ENCODE measurements at places on chromosomes 2 and 18.

DNA sequence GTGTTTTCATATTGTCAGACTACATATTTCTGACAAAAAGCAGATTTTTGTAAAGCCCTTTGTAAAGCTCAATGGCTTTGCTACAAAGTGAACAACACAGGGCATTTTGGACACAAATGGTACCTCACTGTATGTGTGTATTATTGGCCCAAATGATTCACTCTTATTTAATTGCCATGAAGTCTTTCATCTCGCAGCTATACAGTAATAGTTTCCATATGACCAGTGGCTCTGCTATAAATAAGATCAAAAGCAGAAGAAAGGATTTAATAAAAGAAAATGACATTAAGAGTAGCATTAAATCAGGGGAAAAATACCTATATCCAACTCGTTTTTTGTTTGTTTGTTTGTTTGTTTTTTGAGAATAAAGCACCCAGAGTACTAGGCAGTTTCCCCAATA lies 284.0 kb upstream of the CCDC68 start:
- DNase-seq, result no peak

DNA sequence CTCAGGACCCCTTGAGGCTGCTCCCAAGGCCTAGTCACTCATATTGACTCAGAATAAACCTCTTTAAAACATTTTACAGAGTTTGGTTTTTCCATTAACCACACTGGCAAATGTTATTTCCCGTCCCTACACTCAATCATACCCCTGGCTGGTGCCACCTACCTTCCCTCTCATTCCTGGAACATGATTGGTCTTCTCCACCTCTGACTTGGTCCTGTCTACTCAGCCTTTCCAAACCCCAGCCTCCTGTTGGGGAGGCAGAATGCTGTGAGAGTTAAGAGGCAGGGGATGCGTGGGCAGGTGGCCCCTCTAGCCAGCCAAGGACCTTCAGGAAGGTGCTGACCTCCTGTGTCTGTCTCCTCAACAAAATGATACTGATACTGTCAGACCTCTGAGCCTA lies 149.3 kb downstream of the CABLES1 start:
- DNase-seq, result no peak

DNA sequence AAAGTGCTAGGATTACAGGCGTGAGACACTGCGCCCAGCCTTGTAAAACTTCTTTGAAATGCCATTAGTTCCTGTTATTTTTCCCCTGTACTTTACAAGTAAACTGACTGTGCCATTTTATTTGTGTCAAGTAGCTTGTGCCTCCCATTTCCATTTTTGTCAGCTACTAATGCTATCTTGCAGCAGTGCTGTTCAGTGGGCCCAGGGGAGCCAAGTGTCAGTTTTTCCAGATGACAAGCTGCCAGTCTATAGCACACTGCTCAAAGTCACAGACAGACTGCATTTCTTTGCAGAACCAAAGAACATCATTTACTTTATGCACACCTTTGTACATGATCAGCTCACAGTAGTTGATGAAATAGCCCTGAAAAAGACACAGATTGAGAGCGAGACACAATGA lies 901.3 kb upstream of the CDH2 start:
- no peak for DNase-seq

- no peak for DNase-seq
Observed at GRCh38 chr2:84989422-84989821, 18.5 kb downstream of the KCMF1 start.

- DNase-seq, result peak; percentile 82
Observed at GRCh38 chr18:48455555-48456478, 46.6 kb upstream of the ZBTB7C start.

DNA sequence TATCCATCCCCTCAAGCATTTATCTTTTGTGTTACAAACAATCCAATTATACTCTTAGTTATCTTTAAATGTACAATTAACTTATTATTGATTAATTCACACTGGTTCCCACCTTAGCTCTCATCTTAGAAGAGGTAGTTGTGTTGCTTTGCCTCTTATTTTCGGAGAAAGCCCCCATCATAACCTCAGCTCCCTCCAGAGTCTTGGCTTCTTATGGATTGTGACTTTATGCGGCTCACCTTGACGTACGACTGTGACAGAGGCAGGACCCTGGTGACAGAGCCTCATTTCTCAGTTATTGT lies 132.9 kb downstream of the SPTBN1 start:
- no peak for DNase-seq

DNA sequence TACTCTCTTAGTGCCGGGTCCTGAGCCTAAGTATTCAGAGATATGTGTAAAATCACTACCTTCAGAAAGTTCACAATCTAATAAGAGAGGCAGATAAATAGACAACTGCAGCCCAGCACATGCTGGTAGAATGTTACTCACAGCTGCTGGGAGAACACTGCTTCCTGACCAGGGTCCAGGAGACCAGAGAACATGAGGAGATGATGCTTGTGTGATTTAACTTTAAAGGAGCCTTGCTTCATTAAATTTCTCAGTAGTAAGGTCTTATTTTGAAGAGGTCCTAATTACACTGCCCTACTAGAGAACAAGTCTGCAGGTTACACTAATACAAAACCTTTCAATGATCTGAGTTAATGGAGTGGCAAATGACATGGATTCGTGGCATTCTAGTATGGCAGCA lies 209.9 kb upstream of the TRIB2 start:
- DNase-seq, result no peak

GRCh38 chr2:46887028-46887885 lies 28.3 kb downstream of the MCFD2 start:
- DNase-seq, result no peak

DNA sequence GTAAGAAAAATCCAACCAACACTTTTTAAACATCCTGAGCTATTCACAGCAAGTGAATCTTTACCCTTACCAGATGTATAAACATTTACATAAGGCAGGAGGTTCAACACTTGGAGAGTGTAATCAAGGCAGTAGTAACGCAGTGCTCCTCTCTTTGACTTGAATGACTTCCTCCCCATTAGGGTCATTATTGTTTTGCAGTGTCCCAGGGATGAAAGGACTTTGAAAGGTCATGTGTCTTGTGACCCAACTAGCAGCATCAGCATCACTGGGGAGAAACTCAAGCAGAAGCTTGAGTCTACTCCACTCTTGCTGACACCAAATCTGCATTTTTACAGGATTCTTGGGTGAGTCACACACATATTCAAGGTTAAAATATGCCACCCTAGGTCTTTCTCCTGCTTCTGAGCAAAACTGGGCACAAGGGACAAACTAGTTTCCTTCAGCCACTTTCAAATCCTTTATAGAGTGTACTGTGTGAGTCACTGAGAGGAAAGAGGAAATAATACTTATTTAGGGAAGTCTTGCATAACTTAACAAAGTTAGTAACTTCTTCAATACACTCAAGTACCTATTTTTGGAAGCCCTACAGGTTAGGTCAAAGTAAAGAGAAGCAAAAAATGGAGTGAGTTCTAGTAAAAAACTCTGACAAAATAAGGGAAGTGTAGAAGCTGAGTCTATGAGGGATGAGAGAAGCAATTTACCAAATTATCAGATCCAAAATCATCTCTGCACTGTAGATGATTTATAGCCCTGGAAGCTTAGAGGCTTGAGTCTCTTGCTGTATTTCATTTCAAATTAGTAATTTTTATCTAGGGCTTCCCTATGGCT lies 51.0 kb upstream of the EML4 start:
- DNase-seq, result no peak

DNA sequence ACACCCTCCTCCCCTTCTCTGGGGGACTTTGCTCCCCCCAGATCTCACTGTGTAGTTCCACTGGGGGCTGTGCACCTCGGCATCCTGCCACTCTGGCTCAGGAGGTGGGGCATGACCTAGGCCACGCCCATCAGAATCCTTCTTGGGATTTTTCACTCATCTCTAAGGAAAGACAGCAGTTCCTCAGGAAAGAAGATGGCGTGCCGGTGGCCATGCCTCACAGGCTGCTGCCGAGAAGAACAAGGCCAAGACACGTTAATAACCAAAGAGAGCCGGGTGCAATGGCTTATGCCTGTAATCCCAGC lies 3.2 kb downstream of the NMUR1 start:
- no peak for DNase-seq

- no peak for DNase-seq
Observed at GRCh38 chr18:72041313-72042032, 502.7 kb downstream of the CBLN2 start.

- no peak for DNase-seq
Observed at GRCh38 chr2:63740943-63741342, 100.8 kb upstream of the UGP2 start.

- no peak for DNase-seq
Observed at GRCh38 chr18:56575819-56576663, 62.4 kb downstream of the TXNL1 start.

- no peak for DNase-seq
Observed at GRCh38 chr18:78781601-78781960, 198.0 kb upstream of the SALL3 start.

DNA sequence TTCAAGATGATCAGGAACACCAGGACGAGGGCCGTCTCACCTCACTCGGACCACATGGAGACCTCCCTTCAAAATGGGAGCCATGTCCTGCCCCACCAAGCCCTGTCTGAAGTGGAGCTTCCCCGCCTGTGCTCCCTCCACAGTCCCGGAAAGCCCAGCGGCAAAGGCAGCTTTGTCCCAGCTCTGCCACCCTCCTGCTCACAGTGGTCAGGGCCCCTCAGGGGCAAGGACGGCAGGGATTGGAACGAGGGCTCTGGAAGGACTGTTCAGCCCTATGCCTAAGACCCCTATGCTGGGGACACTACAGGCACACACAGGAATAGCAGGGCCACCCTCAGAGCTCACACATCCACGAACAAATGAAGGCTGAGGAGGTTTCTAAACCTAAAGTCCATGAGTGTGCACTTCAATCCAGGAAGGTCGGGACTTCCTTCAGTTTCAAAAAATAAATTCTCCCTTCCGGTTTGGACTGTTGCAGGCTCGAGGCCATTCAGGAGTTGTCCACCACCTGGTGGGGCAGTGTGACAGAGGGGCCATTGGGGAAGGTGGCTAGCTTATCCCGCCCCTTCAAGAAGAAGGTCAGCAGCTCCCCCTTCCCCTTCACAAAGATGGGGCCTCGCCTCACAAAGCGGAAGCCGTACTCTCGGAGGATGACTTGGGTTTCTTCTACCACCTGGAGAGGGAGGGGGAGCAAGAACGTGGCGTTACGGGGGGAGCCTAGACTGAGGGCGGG lies 26.4 kb downstream of the CENPO start:
- no peak for DNase-seq

GRCh38 chr2:65545837-65546805 lies 113.7 kb upstream of the SPRED2 start:
- DNase-seq, result no peak

- DNase-seq, result no peak
Observed at GRCh38 chr18:6578686-6579085, 150.8 kb upstream of the ARHGAP28 start.

- no peak for DNase-seq
Observed at GRCh38 chr18:39172695-39173421, 1607.3 kb upstream of the CELF4 start.

DNA sequence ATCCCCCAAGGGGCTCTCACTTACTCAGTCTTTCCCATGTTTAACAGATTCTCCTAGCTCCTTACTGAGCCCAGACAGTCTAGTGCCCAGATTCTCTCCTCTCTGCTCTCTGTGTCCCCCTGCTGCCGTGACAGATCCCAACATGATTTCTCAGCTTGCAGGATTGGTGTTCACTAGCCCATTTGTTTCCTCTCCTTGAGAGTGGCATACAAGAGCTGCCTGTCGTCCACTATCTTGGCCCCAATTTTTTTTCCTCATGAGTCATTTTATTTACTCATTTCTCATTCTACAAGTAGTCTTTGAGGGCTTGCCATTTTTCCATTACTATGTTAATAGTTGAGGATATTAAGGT lies 199.9 kb upstream of the FN1 start:
- DNase-seq, result no peak

DNA sequence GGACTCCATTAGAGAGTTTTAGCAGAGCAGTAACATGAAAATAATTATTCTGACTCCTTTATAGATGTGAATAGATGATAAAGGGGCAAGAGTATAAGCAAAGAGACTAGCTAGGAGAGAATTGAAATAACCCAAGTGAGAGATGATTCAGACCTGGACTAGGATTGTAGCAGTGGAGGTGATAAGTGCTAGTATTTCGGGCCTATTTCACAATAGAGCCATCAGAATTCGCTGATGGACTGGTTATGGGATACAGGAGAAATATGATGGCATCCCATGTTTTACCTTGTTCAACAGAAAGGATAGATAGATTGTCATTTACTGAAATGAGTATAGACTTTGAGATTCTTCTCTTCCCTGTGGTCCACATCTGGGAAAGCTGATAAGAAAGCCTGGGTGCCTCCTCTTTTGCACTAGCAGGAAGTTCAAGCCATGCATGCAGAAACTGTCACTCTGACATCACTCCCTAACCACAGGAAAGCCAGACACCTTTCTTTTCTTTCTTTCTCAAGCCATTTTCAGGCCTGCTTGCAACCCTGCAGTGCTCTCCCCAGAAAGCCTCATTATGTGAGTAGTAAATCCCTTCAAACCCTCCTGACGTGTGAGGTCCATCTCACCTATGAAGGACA lies 25.3 kb downstream of the DYNAP start:
- no peak for DNase-seq

- DNase-seq, result no peak
Observed at GRCh38 chr2:174568425-174568824, 29.2 kb downstream of the WIPF1 start.

GRCh38 chr18:49572611-49573345 lies 10.9 kb downstream of the LIPG start:
- no peak for DNase-seq

- DNase-seq, result no peak
Observed at GRCh38 chr2:16050908-16051489, 110.6 kb downstream of the MYCN start.

GRCh38 chr2:156322051-156322685 lies 10.4 kb downstream of the NR4A2 start:
- DNase-seq, result no peak

- no peak for DNase-seq
Observed at GRCh38 chr2:84832772-84833461, 48.0 kb downstream of the TRABD2A start.

DNA sequence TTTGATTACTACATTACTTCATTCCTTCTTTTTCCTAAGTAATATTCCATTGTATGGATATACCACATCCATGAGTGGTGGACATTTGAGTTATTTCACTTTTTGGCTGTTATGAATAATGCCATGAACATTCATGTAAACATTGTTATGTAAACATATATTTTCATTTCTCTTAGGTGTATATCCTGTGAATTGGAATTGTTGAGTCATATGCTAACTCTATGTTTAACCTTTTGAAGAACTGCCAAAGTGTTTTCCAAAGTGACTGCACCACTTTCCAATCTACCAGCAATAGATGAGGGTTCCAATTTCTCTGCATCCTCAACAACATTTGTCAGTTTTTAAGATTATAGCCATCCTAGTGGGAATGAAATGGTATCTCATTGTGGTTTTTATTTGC lies 42.7 kb upstream of the CXXC1 start:
- no peak for DNase-seq

- DNase-seq, result no peak
Observed at GRCh38 chr2:226683944-226684562, 115.6 kb downstream of the IRS1 start.
